ENCODE measurements at places on chromosomes 13 and 19. TPM values are rescaled to one million over a fixed set of nuclear protein-coding genes. Genes with fewer than 3 reads are reported as not detected.

Gene SELENOV
- polyA plus RNA-seq, result not detected

Gene COL4A2
- polyA plus RNA-seq, result 46.6 TPM

Gene CEACAM4
- polyA plus RNA-seq, result 1.1 TPM

Gene NPAS1
- polyA plus RNA-seq, result 0.46 TPM

Gene ZNF260
- 2.6 TPM for polyA plus RNA-seq

Gene AP1M2
- 57.6 TPM for polyA plus RNA-seq

Gene EHD2
- polyA plus RNA-seq, result 17.9 TPM

Gene MEDAG
- 5.9 TPM for polyA plus RNA-seq

Gene CCDC159
- polyA plus RNA-seq, result 106 TPM

Gene EDDM13
- 0.49 TPM for polyA plus RNA-seq

Gene TEX29
- 2.2 TPM for polyA plus RNA-seq

Gene C5AR1
- polyA plus RNA-seq, result 2.3 TPM

Gene SSC5D
- polyA plus RNA-seq, result 0.77 TPM

Gene C1QTNF9
- 0.38 TPM for polyA plus RNA-seq

Gene CASP14
- 0.73 TPM for polyA plus RNA-seq

Gene SIGLEC8
- 0.19 TPM for polyA plus RNA-seq

Gene SIGLEC5
- 0.05 TPM for polyA plus RNA-seq

Gene ACP7
- 0.11 TPM for polyA plus RNA-seq

Gene OVOL3
- polyA plus RNA-seq, result not detected
